ENCODE measurements at places on chromosomes 7 and 10.
A peak's percentile ranks its signal among the peaks of the same experiment; 100 is the strongest.

DNA sequence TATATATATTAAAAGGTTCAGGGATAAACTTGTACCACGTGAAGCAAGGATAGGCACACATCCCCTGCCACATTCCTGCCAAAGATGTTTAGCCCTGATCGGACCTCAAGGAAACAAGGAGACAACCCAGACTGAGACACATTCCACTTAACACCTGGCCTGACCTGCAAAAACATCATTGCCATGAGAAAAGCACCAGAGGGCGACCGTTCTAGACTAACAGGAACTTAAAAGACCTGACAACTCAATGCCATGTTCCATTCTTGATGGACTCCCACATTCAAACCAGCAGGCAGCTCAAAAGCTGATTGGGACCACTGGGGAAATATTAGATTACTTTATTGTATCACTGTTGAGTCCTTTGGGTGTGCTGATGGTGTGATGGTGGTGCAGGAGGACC lies 8.1 kb upstream of the PDGFA start:
- DNase-seq = no peak

DNA sequence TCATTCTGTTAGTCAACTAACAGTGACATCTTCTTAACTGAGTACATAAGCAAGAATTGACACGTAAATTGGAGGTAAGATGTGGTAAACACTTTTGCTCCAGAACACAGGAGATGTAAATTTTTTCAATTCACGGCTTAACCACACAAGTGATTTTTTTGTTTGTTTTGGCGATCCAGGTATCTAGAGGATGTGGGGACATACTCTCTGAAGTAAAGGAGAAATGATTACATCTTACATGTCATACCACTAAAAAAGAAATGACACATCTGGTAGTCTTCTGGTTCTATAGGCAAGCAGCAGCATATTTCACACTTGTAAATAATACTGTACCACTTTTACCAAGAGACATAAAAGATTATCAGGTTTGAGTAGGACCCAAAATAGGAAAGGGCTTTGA lies 200.3 kb upstream of the ZWINT start:
- no peak for DNase-seq

- DNase-seq = no peak
These were observed 186.4 kb downstream of the MGMT start for GRCh38 chr10:129653428-129653827.

GRCh38 chr10:61974601-61975390 lies 73.3 kb downstream of the ARID5B start:
- DNase-seq = no peak

DNA sequence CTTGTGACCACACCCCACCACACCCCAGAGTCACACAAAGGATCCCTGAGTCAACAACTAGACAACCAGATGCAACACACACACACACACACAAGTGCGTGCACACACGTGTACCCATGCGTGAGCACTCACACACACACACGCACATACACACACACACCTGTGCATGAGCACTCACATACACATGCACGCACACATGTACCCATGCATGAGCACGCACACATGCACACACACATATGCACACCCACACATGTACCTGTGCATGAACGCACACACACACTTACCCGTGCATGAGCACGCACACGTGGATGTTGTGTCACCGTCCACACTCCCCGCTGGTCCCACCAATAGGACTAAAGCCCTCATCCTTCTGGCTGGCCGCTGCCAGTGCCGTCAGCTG lies 60.4 kb downstream of the HTR5A start:
- DNase-seq = no peak

DNA sequence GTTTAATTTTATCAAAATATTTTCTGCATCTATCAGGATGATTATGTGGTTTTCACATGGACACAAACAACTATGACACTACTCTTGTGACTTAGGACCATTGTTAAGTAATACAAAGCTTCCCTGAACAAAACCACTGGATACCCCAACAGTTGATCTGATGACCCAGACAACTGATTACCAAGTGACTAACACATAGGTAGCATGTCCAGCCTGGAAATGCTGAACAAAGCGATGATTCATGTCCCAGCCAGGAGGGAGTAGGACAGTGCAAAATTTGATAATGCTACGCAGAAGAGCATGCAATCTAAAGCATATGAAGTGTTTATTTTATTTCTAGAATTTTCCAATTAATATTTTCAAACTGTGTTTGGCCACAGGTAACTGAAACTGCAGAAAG lies 8.9 kb upstream of the PNLIP start:
- no peak for DNase-seq

- peak; percentile 58 for DNase-seq
These were observed 25.9 kb downstream of the ST8SIA6 start for GRCh38 chr10:17428351-17429097.

- no peak for DNase-seq
These were observed 38.4 kb upstream of the ZNF138 start for GRCh38 chr7:64755865-64756264.

DNA sequence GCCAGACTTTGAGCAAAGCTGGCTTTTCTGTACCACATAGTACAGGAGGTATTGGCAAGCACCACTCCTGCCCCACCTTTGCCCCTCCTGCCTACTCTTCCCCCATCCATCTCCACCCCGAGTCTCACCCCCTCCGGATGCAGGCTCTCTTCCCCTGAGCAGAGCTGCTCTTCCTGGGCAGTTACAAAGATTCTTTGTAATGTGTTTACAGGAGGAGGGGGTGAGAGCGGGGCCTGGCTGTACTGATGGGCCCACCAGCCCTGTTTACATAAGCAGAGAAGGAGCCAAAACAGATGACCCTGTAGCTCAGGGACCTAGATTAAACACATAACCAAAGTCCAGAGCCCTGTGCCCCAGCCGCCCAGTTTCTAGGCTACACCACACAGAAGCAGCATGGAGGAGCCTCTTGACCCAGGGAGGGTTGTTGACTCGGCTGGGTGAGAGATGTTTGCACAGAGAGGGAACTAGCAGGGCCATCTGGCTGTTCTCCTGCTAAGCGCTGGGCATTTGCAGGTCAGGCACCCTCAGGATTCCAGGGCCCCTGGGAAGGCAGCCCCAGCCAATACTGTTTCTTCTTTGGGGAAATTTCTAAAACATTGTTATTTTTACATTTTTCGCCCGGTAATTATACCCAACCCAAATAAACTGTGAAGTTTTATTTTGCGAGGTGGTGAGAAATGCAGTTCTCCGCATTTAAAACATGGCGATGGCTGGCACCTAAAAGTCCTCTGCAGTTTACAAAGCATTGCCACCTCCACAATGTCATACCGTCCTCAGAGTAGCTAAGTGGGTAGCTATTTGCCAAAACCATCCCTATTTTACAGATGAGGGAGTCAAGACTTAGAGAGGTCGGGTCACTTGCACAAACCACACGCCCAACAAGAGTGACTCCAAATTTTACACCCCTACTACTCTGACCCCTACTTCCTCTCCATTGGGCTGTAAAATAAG lies 11.4 kb upstream of the ZKSCAN1 start:
- no peak for DNase-seq

DNA sequence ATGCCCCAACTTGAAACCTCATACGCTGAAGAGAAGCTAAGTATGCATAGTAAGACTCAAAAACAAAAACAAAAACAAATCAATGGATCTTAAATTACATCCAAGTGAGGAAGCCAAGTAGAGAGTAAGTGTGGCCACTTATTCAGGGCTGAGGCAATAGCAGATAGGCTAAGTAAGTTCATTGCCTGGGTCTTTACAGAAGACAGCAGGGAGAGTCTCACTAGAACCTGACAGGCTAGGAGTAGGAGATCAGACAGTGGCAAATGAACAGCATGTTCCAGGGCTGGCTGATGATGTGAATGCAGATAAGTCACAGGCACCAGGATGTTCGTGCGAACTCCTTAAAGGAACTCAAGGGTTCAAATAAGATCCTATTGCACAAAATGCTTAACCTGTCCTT lies 568.6 kb downstream of the KCNMA1 start:
- no peak for DNase-seq

DNA sequence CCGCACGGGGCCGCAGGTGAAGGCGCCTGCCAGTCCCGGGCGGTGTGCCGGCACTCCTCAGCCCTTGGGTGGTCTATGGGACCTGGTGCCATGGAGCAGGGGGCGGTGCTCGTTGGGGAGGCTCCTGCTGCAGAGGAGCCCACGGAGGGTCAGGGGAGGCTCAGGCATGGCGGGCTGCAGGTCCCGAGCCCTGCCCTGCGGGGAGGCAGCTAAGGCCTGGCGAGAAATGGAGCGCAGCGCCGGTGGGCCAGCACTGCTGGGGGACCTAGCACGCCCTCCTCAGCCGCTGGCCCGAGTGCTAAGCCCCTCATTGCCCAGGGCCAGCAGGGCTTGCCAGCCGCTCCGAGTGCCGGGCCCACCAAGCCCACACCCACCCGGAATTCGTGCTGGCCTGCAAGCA lies 18.9 kb downstream of the AKR1E2 start:
- DNase-seq = no peak

DNA sequence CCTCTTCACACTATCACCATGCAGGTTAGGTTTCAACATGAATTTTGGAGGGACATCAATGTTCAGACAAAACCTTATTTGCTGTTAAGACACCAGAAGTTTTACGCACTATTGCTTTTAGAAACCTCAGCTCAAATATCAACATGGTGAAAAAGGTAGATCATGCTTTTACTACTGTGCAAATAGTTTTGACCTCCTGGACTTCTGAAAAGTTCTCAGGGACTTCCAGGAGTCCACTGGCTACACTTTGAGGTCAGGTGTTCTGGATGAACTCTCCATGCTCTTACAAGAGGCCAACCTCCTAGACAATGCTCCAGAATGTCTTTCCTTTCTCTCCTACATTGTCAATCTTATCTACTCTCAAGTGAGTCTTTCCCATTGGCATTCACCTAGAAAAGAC lies 55.9 kb downstream of the SLC25A13 start:
- no peak for DNase-seq

- DNase-seq = no peak
These were observed 59.9 kb upstream of the AQP1 start for GRCh38 chr7:30851651-30852307.

GRCh38 chr7:120077777-120078176 lies 195.2 kb upstream of the KCND2 start:
- DNase-seq = no peak

DNA sequence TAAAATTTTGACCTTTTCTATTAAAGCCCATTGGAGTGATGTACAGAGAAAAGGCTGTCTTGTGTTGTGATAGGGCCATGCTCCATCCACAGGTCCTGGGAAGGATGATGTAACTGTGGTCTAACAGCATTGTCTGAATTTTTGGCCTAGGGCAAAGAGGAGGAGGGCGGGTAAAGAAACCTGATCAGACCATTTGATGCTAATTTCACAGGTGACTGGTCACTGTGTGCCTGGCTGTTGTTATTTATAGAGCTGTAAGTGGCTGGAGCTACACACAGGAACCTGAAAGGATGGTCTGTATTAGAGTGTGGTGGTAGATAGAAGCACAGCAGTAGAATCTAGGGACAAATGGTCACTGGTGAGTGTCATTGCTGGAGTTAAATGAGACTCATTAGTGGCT lies 182.1 kb downstream of the AUTS2 start:
- DNase-seq = no peak

GRCh38 chr10:80579849-80580637 lies 42.3 kb downstream of the SH2D4B start:
- DNase-seq = no peak

GRCh38 chr7:34762764-34763163 lies 104.7 kb downstream of the NPSR1 start:
- DNase-seq = no peak

GRCh38 chr7:157889480-157889879 lies 552.7 kb downstream of the DNAJB6 start:
- no peak for DNase-seq

- no peak for DNase-seq
These were observed 101.4 kb downstream of the SEMA3E start for GRCh38 chr7:83547526-83547925.

GRCh38 chr7:143434660-143435059 lies 8.6 kb upstream of the TAS2R60 start:
- no peak for DNase-seq

GRCh38 chr7:115177103-115177502 lies 255.2 kb downstream of the MDFIC start:
- DNase-seq = no peak

GRCh38 chr10:59376846-59377245 lies 14.5 kb upstream of the FAM13C start:
- no peak for DNase-seq

- no peak for DNase-seq
These were observed 107.7 kb upstream of the MPP7 start for GRCh38 chr10:28410420-28411135.

GRCh38 chr7:23960361-23960760 lies 250.3 kb downstream of the STK31 start:
- no peak for DNase-seq

GRCh38 chr7:45592230-45592991 lies 18.2 kb downstream of the ADCY1 start:
- no peak for DNase-seq

- DNase-seq = no peak
These were observed 38.0 kb upstream of the PAX2 start for GRCh38 chr10:100707261-100707848.

- DNase-seq = no peak
These were observed 7.8 kb upstream of the LIPM start for GRCh38 chr10:88794731-88795130.

GRCh38 chr7:150586785-150587152 lies 19.6 kb downstream of the GIMAP4 start:
- no peak for DNase-seq

DNA sequence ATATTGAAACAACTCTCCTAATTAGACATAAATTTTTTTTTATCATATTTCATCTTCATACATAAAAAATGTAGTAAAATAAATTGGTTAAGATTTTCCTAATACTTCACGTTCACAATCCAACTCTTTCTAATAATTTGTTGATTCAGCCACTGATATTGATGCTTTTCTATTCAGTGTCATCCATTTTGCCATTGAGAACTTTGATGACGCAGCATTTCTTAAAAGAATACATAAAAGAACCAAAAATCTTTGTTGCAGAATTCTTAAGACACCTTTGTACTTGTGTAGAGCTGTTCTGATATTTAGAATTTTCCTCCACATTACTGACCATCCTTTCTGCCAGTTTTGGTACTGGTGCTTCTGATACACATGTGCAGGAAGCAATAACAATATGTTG lies 52.6 kb downstream of the LOXL4 start:
- DNase-seq = no peak

- DNase-seq = no peak
These were observed 19.5 kb downstream of the RBM33 start for GRCh38 chr7:155663937-155664336.

- DNase-seq = no peak
These were observed 116.3 kb downstream of the WDFY4 start for GRCh38 chr10:48801001-48801421.

GRCh38 chr7:597348-598178 lies 77.9 kb upstream of the PDGFA start:
- DNase-seq = no peak

DNA sequence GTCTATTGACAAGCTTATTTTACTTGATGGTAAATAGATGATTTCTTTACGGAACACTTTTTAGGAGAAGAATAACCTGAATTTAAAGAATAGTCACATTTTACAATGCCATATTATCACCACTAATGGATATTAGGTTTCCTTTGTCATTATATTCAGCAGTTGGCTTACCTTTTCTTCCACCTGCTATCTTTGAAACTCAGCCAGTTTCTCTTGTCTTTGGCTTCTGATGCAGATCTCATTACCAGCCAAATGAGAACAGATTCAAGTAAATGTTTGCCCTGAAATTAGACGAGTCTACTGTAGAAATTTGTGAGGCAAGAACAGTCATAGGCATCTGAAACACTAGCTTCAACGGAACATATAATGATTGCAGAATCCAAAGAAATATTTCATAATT lies 85.5 kb upstream of the OIT3 start:
- no peak for DNase-seq

GRCh38 chr10:84047258-84048010 lies 91.9 kb upstream of the GHITM start:
- no peak for DNase-seq

- no peak for DNase-seq
These were observed 178.1 kb upstream of the MEOX2 start for GRCh38 chr7:15864626-15864991.
